Hypothalamus (tissue), 51 donors: ENCODE measurements at places on chromosomes 1 and 21.

GRCh38 chr1:155226188-155226909, 17.9 kb downstream of the MTX1 start:
- DNase-seq = peak; percentile 61

- no peak for DNase-seq
These were observed 26.3 kb upstream of the TINAGL1 start for GRCh38 chr1:31549809-31550620.

DNA sequence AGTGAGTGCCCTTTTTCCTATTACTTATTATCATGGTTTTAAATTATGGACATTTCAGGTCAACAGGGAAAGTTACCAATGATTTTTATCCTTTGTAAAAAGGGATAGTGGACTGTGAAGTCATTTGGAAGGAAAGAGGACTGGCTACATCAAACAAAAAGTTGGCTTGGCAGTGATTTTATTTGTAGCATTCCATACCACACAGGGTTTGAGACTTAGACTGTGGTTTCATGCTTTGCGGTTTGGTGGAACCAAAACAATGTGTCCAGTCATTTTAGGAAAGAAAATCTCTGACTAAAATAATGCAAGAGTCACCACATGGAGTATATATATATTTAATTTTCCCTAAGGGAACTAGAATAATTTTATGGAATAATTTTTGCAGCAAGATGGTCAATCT, 239.5 kb downstream of the HMCN1 start:
- DNase-seq = no peak

GRCh38 chr1:25525361-25525688, 18.1 kb upstream of the LDLRAP1 start:
- DNase-seq = no peak

- no peak for DNase-seq
These were observed 81.6 kb downstream of the ADSS2 start for GRCh38 chr1:244370060-244370637.
